ENCODE measurements at places on chromosomes 7 and 10.

DNA sequence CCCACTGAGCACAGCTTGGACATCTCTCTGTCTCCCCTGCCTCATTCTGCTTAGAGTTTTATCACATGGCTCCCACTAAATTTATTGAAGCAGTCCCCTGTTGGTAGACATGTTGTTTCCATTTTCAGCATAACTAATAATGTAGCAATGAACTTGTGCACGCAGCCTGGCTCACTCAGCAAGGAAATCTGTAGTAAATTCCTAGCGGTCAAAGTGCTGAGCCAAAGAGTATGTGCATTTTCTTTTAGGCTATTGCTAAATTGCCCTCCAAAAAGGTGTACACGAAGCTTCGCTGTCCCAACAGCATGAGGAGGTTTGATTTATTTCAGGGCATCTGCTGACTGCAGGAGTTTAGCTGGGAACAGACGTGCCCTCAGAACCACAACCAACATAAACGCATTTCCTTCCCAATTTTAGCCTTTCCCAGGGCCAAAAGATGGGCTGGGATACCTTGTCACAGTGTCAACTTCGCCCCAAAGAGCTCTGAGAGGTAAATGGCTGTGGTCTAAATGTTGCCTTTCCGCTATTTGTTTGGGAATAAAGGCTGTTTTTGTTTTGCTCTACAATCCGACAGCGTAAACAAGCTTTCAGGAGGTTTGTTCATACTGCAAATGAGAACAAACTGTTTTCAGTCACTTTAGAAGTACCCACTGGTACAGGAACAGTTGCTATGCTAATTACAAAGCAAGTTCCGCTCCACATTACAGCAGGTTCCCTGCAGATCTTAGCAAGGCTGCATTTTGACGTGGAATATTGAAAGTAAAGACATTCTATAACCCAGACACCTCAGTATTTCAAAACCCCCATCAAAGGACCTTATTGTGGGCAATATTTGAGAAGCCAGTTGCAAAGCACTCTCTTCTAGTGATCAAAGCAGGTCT lies 16.8 kb downstream of the VSIR start:
- DNase-seq: no peak

- DNase-seq: no peak
Measured at GRCh38 chr7:129479831-129480230, 22.5 kb upstream of the SMKR1 start.

DNA sequence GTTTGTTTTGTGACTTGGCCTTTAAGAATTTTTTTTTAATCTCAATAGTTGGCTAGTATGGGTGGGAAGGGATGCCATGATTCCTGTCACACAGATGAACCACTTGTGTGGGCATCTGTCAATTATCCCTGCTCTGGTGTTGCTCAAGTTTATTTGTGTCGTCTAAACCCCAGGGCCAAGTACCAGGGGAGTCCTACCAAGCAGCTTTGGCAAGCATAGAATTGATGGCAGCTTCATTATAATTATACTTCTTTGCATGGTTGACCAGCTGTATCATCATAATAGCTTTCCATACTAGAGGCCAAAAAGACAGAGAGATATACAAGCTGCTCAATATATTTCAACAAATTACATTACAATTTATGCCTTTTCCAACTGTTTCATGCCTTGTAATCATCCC lies 30.4 kb downstream of the SUGCT start:
- no peak for DNase-seq

GRCh38 chr7:128902761-128903585 lies 7.5 kb downstream of the KCP start:
- no peak for DNase-seq

GRCh38 chr10:34139559-34139958 lies 675.5 kb downstream of the PARD3 start:
- DNase-seq: no peak

- no peak for DNase-seq
Measured at GRCh38 chr7:133827707-133828623, 299.2 kb upstream of the LRGUK start.

DNA sequence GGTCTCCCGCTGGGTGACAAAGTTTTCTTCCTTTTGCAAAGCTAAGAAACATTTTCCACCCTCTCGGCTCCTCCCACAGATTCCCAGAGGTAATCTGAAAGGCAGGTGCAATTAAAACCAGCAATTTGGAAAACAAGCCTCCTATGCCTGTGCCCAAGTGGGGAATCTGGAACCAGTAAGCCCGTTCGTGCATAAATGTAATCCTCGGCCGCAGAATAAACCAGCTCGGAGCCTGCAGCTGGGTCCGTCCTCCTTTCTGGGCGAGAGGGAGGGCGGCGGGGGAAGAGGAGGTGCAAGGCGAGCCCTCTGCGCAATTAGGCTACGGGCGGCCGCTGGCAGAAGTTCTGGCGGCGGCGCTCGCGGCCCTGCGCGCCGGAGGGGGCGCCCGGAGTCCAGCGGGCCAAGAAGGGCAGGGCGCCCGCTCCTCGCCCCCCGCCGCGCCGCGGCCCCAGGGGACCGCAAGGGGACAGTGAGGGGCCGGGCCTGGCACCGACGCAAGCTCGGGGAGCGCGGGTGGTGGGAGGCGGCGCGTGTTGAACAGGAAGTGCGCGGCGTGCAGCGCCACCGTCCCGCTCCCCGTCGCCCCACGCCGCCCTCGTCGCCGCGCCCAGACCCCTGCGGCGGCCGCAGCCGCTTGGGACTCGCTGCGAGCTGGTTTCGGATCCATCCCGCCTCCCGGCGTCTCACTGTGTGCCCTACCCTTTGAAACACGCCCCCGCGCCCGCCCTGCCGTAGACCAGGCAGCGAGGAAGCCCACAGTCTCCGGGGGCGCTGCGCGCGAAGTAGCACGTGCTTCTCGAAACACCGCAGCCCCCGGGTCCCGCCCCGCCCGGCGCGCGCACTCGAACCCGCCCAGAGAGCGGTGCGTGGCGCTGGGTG lies at the start of gene PRKAG2:
TSS of gene PRKAG2 (minus strand) at position 217 of the 879 bp plus-strand sequence. CDS start 495 bp downstream, outside the sequence.
- DNase-seq: peak; percentile 49

DNA sequence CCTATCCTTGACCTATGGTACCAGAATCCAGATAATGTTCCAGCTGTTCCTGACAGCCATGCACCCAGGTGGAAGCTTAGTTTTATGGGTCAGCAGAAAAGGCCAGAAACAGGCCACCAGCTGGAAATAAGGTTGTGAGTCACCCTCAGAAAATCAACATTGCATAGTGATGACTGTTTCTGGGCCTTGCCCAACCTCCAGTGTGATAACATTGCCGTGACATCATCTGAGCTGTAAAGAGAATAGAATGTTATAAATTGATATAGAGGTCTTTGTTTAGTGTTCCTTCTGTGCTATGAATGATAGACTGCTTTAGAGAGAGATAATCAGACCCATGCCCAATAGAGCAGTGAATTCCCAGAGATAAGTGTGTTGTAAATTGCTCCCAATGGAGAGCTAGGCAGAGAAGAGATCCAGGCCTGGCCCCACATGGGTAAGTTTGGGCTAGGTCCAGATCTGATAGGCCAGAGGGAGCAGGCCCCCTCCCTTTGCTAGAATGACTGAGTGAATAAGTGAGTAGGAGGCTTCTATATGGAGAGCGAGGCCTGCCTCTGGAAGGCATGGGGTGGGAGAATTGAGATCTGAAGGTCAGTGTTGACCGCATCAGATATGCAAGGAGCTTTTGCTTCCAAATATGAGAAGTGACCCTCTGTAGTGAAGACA lies 14.2 kb upstream of the HPS1 start:
- DNase-seq: no peak

DNA sequence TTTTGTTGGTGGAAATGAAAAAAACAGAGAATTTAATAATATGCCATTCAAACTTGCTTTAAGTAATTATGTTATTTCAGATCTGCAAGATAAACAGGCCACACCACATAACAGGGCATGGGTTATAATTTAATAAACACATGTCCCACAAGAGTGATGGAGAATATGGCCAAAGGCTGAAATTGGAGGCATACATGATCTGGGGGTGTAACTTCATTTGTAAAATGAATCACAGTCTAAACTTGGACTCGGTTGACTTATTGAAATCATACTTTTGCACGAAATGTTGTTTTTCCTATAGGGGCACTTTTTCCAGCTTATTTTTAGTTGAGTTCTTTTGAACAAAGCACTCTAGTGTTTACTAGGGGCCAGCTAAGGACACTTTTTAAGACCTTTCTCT lies 151.6 kb downstream of the TMEM26 start:
- no peak for DNase-seq
